Upper lobe of left lung (tissue), 6 donors: ENCODE measurements at places on chromosomes 5 and 9.
A peak's percentile ranks its signal among the peaks of the same experiment; 100 is the strongest.

DNA sequence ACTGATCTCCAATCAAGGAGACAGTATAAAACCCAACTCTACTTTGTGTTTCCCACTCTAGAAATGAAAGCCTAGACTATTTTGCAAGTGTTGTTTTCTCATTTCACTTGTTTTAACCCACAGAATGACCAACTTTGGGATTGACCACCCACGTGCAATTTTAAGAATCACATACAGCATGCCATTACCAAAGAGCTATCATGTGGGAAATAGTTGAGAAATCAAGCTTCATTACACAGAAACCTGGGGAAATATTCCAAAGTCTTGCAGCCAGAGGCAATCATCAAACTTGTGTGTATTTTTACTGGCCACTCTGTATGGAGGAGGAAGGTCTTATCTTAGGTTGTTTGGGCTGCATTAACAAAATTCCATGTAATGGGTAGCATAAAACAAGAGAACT is 451.4 kb upstream of the DAB2 start:
- H3K27ac ChIP-seq, result no peak overlapping the region
- no peaks in the 10 kb centered on the region for H3K4me1 ChIP-seq
- DNase-seq, result no peak
- H3K36me3 ChIP-seq, result no peaks in the 10 kb centered on the region

DNA sequence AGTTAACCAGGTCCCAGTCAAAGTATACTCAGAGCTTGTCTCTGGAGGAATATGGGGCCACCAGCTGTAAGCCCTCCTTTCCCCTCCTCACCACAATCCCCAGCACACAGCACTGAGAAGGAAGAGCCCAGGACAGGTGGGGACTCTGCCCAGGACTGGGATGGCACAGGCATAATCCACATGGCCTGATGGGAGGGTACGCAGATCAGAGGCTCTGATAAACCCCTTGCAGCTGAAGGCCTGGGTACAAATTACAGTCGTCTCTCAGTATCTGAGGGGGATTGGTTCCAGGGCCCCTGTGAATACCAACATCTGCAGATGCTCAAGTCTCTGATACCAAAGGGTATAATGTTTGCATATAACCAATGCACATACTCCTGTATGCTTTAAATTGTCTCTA is 245.8 kb downstream of the CRB2 start:
- no peak for DNase-seq
- H3K4me3 ChIP-seq, result no peak overlapping the region
- H3K4me1 ChIP-seq, result no peaks in the 10 kb centered on the region
- H3K27ac ChIP-seq, result no peak overlapping the region
- H3K36me3 ChIP-seq, result no peaks in the 10 kb centered on the region

- H3K27ac ChIP-seq, result no peak overlapping the region
- H3K4me3 ChIP-seq, result no peak overlapping the region
- H3K27me3 ChIP-seq, result no peaks in the 10 kb centered on the region
- no peak for DNase-seq
- H3K36me3 ChIP-seq, result no peaks in the 10 kb centered on the region
- H3K4me1 ChIP-seq, result peaks cover 4% of the 10 kb centered on the region
Measured at GRCh38 chr5:56507351-56507930, 274.3 kb upstream of the ANKRD55 start.

DNA sequence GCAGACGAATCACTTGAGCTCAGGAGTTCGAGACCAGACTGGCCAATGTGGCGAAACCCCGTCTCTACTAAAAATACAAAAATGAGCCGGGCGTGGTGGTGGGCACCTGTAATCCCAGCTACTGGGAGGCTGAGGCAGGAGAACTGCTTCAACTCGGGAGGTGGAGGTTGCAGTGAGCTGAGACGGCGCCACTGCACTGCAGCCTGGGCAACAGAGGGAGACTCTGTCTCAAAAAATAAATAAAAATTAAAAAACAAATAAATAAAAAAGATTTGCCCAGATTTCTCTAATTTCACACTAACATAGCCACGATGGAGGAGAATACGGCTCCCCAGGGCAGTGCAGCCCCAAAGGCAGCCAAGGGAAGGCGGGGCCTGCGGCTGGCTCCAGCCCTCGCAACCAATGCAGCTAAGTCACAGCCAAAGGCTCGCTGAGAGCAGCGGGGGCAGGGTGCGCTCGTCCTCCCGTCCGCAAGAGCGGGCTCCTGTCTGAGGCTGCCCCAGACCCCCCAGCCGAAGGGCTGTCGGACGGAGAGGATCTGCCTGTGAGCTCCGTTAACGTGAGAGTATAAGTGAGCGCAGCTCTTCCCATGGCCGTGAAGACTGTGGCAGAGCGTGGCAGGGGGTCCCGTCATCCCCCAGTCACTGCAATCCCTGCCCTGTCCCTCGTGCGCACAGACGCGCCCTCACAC is 43.5 kb downstream of the SLC12A7 start:
- H3K27ac ChIP-seq, result no peak overlapping the region
- peaks cover 3% of the 10 kb centered on the region for H3K36me3 ChIP-seq
- no peak overlapping the region for H3K4me3 ChIP-seq
- H3K27me3 ChIP-seq, result no peaks in the 10 kb centered on the region
- H3K4me1 ChIP-seq, result no peaks in the 10 kb centered on the region

GRCh38 chr5:144183254-144183889 is 12.7 kb downstream of the KCTD16 start:
- no peaks in the 10 kb centered on the region for H3K27me3 ChIP-seq
- DNase-seq, result no peak
- no peak overlapping the region for H3K4me3 ChIP-seq
- H3K4me1 ChIP-seq, result peaks cover 17% of the 10 kb centered on the region
- H3K36me3 ChIP-seq, result no peaks in the 10 kb centered on the region

GRCh38 chr5:161719157-161719556 is 33.6 kb downstream of the GABRA6 start:
- H3K27me3 ChIP-seq, result no peaks in the 10 kb centered on the region
- no peaks in the 10 kb centered on the region for H3K4me1 ChIP-seq
- H3K36me3 ChIP-seq, result no peaks in the 10 kb centered on the region
- H3K27ac ChIP-seq, result no peak overlapping the region

GRCh38 chr5:150489360-150490295 is 18.3 kb upstream of the NDST1 start:
- H3K27ac ChIP-seq, result peak overlapping the region; percentile 98
- peak overlapping the region; percentile 17 for H3K4me3 ChIP-seq
- H3K27me3 ChIP-seq, result no peaks in the 10 kb centered on the region
- peaks cover 71% of the 10 kb centered on the region for H3K4me1 ChIP-seq
- DNase-seq, result no peak

GRCh38 chr5:87827539-87827938 is 414.8 kb upstream of the CCNH start:
- no peak for DNase-seq
- H3K36me3 ChIP-seq, result no peaks in the 10 kb centered on the region
- H3K27ac ChIP-seq, result no peak overlapping the region
- no peaks in the 10 kb centered on the region for H3K4me1 ChIP-seq

GRCh38 chr5:61802456-61802855 is 470.4 kb downstream of the ZSWIM6 start:
- H3K4me3 ChIP-seq, result no peak overlapping the region
- H3K27ac ChIP-seq, result no peak overlapping the region
- DNase-seq, result no peak
- H3K36me3 ChIP-seq, result no peaks in the 10 kb centered on the region

DNA sequence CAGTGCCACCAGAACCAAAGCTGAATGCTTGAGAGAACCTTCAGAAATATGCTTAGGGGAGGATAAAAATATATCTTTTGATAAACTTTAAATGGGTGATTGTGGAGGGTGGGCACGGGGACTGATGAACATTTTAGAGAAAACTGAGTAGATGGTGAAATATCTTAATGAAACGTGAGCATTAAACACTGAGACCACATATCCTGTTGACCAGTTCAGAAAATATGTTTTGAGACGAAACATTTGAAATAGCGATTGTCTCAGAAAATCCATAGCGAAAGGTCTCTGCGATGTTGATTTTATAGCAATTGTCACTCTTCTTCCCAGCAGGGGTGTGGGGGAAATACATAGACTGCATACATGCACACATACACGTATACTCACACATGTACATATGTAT is 231.0 kb downstream of the ESM1 start:
- H3K36me3 ChIP-seq, result no peaks in the 10 kb centered on the region
- no peak overlapping the region for H3K4me3 ChIP-seq
- H3K27ac ChIP-seq, result no peak overlapping the region
- no peaks in the 10 kb centered on the region for H3K4me1 ChIP-seq

DNA sequence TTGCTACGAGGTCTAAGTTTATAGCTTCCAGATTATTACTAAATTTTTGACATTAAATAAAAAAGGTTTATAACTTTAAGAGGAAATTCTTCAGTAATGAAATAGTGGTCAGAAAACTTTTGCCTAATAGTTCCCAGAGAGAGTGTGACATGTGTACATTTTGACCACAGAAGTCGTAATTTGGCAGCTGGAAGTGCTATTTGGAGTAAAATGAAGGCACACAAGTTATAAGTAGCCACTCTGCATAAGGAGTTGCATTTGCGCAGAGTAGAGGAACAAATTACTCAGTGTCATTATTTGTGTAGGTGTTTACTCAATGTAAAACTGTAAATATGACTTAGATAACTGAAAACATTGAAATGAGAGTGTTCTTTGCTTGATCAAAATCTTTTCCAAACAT is 408.4 kb downstream of the CCDC171 start:
- no peak overlapping the region for H3K27ac ChIP-seq
- H3K4me1 ChIP-seq, result no peaks in the 10 kb centered on the region
- DNase-seq, result no peak
- H3K27me3 ChIP-seq, result no peaks in the 10 kb centered on the region
- no peaks in the 10 kb centered on the region for H3K36me3 ChIP-seq

- no peaks in the 10 kb centered on the region for H3K27me3 ChIP-seq
- H3K4me1 ChIP-seq, result no peaks in the 10 kb centered on the region
- H3K4me3 ChIP-seq, result no peak overlapping the region
- DNase-seq, result peak; percentile 53
- H3K27ac ChIP-seq, result no peak overlapping the region
Measured at GRCh38 chr9:78695519-78695918, 398.6 kb downstream of the PSAT1 start.

DNA sequence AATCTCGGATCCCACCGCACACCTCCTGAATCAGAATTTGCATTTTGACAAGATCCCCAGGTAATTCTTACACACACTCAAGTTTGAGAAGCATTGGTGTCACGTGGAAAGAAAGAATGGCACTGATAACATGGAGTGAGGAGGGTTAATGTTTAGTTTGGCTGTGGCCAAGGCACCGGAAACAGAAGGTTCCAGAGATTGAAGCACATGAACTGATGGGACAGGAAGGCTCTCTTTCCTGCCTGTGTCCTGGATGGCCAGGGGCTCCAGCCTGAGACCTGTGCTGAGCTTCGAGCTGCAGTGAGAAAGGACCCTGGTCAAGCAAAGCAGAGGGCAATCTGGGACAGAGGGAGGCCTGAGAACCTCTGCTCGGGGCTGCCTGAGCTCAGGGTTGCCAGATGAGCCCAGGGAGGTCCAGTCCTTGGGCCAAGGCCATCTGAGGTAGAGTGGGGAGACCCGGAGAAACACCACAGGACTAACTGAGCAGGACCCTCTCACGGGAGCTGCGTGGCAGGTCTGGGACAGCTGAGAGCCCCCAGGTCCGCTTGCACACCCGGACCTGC is 27.3 kb downstream of the AFAP1L1 start:
- no peaks in the 10 kb centered on the region for H3K36me3 ChIP-seq
- no peak for DNase-seq
- H3K27ac ChIP-seq, result peak overlapping the region; percentile 70
- H3K4me1 ChIP-seq, result peaks cover 35% of the 10 kb centered on the region
- no peaks in the 10 kb centered on the region for H3K27me3 ChIP-seq
- no peak overlapping the region for H3K4me3 ChIP-seq

- H3K4me3 ChIP-seq, result no peak overlapping the region
- H3K36me3 ChIP-seq, result no peaks in the 10 kb centered on the region
- no peaks in the 10 kb centered on the region for H3K27me3 ChIP-seq
- H3K4me1 ChIP-seq, result no peaks in the 10 kb centered on the region
Measured at GRCh38 chr5:50420343-50420935, 20.6 kb downstream of the EMB start.
